Suppressor macrophage treated with lipopolysaccharide for 1 hour (primary cell): ENCODE measurements at places on chromosomes 3 and 15.

- DNase-seq = no peak
Observed at GRCh38 chr3:59450946-59451763, 401.3 kb upstream of the CFAP20DC start.

DNA sequence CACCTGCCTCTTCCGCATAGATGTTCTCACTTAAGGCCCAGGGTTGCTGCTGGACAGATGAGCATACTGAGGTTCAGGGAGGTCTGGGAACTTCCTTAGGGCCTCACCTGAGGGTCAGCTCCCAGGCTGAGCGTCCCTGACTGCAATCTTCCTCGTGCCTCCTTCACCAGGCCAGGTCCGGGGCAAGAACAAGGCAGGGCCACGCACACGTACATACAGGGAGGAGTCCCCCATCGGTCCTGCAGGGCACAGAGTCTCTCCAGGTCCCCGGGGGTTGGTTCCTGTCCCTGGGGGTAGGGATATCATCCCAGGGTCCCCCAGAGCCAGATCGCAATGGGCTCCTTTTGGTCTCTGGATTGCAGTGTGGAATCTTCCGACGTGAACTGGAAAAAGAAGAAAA, 130.1 kb downstream of the LRRK1 start:
- DNase-seq = no peak

DNA sequence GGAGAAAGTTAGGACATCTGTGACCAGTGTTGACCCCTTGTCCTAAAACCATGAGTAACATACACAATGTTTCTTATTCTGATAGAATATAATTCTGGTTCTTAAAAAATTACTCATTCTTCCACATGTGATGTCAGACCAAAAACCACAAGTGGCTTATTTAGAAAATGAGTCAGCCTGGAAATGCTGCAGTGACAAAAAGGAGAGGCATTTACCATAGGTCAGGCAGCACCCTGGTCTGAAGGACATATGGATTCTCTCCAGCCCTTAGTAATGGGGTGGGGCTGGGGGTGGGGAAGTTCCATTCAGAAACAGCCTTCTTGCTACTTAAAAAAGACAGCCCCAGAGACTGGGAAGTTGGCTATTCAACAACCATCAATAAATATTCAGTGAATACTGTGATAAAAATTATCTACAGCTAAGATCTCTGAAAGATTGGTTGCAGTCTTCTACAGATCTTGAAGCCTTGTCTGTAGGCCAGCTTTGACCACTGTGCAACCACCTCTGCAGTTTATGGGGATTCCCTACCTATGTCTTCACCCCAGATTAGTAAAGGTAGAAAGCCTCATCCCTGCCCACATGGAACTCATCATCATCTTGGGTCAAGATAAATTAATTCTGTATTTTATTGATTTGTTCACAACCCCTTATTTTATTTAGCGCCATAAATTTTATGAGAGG, 34.9 kb upstream of the TIMP4 start:
- peak; percentile 98 for DNase-seq

GRCh38 chr15:79756365-79756764, 140.4 kb downstream of the MTHFS start:
- no peak for DNase-seq

DNA sequence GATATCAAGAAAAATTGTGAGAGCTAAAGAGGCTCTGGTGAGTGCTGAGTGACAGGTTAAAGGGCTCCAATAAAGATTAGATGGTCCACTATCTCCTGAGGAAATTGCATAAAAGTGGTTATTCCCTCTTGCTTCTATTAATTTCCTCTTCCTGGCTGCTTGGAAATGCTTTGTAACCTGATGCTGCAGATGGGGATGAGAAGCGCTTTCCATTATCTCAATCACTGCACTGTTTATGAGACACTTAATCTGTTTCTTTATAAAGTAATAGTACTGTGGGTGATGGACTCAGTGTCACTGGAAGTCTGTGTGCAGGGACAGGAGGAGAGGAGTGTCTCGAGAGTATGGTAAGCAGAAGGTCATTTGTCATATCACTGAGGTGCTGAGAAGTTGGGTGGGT, 305.3 kb downstream of the EPHB1 start:
- no peak for DNase-seq

DNA sequence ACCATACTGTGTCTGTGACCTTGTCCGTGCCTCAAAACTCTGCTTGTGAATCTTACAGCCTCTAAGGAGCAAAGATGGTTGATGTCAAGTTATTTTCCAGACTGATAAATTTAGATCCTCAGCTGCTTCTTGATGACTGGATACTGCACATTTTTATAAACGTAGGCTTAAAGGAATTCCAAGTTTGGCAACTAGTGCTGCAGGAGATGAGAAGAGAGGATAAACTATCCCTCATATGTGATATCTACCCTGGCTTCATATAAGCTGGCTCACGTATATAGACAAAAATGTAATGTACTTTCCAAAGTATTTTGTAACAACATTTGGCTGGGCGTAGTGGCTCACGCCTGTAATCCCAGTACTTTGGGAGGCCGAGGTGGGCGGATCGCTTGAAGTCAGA, 89.6 kb downstream of the GMPS start:
- DNase-seq = no peak

GRCh38 chr3:40504636-40505430, 1.0 kb upstream of the ZNF620 start:
- peak; percentile 72 for DNase-seq

- peak; percentile 29 for DNase-seq
Observed at GRCh38 chr3:132730891-132731580, 8.8 kb upstream of the NPHP3 start.

DNA sequence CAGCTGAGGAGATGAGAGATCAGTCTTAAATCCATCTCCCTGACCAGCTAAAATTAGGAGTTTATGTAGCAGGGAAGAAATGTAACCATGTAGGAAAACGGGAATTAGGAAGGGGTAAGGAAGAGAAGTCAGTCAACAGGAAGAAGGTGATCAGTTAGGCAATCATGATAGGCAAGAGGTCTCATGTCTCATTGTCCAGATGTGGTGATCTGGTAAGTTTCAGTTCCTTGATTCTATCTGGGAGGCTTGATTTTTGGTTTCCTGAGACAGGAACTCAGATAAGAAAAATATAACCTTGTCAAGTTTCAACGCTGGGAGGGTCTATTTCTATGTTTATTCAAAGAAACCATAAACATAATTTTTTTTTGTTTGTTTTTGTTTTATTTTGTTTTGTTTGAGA, 40.3 kb upstream of the TBC1D5 start:
- no peak for DNase-seq

GRCh38 chr3:129036222-129037092, 24.1 kb upstream of the GP9 start:
- DNase-seq = no peak

DNA sequence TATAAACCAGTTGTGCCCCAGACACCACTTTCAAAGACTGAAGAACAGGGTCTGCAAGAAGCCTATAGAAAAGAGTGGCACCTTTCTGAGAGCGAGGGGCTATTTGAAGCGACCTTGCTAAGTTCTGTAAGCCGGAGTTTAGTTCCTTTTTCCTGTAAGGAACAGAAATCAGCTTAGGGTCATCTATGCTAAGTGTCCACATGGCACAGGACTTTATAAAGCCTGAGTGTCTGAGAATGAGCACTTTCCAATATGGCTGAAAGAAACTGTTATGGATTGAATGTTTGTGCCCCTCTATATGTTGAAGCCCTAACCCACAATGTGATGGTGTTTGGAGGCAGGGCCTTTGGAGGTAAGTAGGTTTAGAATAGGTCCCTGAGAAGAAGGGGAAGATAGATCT, 4.0 kb upstream of the A4GNT start:
- peak; percentile 60 for DNase-seq

DNA sequence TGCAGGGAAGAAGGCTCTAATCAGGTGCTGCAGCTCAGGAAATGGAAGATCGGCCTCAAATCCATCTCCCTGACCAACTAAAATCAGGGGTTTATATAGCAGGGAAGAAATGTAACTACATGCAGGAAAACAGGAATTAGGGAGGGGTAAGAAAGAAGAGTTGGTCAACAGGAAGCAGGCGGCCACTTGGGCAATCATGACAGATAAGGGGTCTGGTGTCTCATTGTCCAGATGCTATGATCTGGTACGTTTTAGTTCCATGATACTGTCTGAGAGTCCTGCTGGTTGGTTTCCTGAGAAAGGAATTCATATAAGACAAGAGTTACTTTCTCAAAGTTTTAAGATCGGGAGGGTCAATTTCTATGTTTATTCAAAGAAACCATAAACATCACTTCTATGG, 24.2 kb downstream of the KATNBL1 start:
- DNase-seq = no peak

GRCh38 chr15:38696109-38696727, 131.6 kb upstream of the RASGRP1 start:
- peak; percentile 19 for DNase-seq

DNA sequence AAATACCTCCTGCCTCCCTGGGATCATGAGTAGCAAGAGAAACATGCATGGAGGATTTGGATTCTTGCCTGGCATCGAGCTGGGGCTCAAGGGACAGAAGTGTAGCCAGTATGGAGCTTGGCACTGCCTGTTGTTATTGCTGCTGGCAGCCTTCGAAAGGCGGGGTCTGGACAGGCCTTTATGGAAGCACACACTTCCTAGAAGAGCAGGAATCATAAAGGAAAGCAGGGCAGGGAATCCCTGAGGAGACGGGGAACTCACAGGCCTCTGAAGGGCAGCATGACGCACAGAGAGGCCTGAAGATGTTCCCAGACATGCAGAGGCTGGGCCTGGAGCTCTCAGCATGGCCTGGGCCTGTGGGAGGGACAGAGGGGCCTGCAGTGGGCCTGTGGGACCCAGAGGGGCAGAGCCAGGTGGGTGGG, 18.6 kb upstream of the SLC41A3 start:
- no peak for DNase-seq

GRCh38 chr15:100928632-100929280, 9.6 kb downstream of the LRRK1 start:
- no peak for DNase-seq

GRCh38 chr3:64049136-64049535, 25.8 kb upstream of the PSMD6 start:
- DNase-seq = peak; percentile 2

DNA sequence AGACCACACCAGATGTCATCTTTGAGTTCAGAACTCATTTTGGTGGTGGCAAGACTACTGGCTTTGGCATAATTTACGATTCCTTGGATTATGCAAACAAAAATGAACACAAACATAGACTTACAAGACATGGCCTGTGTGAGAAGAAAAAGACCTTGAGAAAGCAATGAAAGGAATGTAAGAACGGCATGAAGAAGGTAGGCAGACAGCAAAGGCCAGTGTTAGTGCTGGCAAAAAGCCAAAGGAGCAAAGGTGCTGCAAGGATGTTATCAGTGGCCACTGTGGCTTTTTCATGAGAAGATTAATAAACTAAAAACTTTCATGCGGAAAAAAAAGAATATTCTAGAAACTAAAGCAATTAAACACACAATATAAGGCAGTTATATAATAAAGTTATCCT, 21.9 kb downstream of the AAGAB start:
- no peak for DNase-seq

DNA sequence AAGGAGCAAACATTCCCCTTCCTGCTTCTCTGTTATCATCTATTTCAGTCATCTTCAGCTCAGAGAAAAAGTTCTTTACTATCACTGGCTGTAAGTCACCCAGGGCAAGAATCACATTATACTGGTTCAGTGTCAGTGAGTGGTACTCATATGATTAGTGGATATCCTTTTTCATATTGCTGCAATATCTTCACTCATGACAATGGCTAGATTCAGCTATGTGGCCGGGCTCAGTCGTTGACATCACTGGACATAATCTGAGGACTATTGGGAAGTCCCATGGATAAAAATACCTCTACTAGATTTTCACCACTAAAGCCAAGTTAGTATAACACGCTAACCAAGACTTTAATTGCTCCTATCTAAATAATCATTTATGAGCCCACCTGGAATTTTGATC, 91.3 kb upstream of the UBE2E2 start:
- peak; percentile 79 for DNase-seq

DNA sequence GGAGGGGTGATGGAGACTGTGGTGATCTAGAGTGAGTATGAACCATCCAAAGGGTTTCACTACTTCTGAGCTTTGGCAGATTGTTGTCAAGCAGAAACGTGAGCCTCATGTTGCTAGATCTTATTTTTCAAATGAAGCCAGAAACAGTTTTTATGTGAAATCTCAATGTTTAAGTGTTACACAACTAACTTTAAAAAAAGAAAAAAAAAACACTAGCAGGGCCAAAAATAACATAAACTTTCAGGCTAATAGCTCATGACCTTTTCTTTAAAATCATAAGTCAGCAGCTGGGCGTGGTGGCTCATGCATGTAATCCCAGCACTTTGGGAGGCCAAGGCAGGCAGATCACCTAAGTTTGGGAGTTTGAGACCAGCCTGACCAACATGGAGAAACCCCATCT, 2.1 kb upstream of the HTR3D start:
- DNase-seq = no peak

DNA sequence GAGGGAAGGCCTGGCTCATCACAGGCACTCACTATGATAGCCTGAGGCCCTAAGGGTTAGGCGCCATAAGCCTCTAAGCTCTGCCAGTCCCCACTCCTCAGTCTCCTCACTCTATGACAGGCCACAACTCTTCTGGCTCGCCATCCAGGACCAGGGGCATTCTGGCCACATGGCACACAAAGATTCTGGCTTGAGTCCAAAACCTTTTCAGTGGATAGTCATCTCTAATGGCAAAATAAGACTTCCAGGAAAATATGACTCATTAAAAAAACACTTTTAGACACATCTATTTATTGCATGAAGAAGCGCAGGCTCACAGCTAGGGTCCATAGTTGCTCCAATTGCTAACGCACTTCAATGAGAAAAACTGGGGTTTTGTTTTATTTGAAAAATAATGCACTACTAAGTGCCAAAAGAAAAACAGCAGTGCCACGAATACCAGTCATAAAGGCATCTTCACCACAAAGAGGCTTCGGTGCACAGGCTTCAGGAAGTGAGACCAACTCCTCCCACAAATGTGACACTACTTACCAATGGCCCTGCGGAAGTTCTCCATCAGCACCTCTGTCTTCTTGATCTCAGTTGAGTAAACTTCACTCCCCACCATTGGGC, 11.1 kb downstream of the RUVBL1 start:
- DNase-seq = peak; percentile 52

GRCh38 chr3:122092460-122093165, 37.5 kb downstream of the CD86 start:
- DNase-seq = peak; percentile 91

GRCh38 chr15:70348226-70348543, 250.5 kb upstream of the TLE3 start:
- DNase-seq = no peak

DNA sequence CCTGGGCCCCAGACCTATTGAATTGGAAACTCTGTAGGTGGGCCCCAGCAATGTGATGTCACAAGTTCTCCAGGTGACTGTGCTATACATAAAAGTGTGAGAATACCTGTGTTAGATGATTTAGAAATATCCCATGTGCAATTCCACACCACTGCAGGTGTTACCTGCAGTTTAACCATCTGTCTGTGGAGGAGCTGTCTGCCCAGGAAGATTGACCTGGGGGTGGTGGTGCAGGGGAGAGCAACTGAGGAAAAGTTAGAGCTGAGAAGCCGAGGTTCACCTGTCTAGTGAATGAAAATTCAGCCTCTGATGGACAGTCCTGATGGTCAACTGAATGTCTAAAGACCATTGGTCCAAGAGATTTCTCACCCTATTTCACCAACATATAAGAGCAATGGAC, 132.2 kb upstream of the SLC24A5 start:
- no peak for DNase-seq

GRCh38 chr3:194273743-194274310, 77.3 kb downstream of the CPN2 start:
- no peak for DNase-seq
